Amygdala (tissue), 56 donors: ENCODE measurements at places on chromosomes 12 and 14.

DNA sequence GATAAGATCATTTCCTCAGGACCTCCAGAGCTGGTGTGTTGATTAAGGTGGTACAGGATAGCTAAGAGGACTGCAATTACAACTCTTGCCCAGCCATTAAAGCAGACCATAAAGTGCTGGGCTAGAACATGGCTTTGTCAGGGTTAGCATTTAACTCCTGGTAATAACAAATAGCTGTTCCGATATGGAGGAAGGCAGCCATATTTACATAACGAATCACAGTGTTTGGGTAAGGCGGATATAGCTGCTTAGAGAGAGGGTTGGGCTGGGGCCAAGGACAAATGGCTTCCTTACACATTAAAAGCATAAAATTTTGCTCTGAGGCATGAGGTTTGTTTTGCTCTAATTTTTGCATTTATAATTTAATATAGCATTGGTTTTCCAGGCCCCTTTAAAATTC is 297.7 kb upstream of the DDHD1 start:
- DNase-seq = no peak

DNA sequence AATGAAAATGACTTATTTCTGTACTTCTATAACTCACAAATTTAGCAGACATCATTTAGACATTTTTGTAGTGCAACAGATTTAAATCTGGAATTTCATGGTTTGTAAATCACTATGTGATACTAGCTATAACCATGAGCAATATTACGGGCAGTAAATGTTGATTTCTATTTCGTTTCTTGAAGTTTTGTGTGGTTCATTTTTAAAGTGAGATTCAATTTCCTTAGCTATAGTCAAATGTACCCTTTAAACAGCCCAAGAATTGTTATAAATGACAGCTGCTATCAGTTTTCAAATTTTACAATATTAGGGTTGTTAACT is 30.2 kb downstream of the NUDT4 start:
- no peak for DNase-seq

GRCh38 chr14:64544607-64545312 is 4.2 kb downstream of the HSPA2 start:
- DNase-seq = no peak

DNA sequence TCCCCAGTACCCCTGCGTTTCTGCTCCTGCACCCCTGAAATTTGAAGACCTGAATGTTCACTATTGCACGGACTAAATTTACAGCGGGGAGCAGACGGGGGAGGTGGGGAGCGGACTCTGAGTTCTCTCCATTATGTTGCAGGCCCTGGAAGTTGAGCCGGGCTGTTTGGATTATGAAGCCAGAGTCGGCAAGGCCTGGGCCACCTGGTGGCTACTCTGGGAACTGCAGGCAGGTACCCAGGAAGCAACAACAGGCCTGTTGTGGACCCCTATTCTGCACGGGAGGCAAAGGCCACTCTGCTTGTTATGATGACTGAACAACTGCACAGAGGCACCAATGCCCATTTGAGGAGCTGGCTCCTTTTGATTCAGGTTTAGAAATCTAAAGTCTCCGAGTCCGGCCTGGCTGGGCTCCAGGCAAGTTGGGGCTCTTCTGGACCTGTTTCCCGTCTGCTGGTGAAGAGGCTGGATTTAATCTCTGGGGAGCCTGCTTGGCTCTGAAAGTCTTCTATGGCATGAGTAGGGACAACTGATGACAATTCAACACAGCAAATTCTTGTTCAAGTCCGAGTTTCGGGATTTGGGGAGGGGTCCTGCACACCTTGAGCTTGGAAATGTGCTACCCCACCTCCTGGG is 34.1 kb upstream of the FAM181A start:
- peak; percentile 37 for DNase-seq

DNA sequence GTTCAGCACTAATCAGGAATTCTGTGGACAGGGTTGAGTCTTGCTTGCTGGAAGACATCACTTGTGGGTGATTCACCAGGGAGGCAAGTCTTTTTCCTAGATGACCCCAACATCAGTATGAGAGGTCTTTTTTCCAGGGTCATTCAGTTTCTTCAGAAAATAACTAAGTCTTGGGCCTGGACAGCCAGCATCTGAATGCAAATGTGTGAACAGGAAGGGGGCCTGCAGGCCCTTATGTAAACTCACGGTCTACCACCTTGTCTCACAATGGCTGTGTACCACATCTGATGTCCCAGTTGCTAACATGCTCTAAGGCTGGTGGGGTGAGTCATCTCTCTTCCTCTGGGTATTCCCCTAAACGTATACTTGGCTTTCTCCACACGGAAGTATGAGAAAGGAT is 79.2 kb downstream of the HECTD4 start:
- no peak for DNase-seq

DNA sequence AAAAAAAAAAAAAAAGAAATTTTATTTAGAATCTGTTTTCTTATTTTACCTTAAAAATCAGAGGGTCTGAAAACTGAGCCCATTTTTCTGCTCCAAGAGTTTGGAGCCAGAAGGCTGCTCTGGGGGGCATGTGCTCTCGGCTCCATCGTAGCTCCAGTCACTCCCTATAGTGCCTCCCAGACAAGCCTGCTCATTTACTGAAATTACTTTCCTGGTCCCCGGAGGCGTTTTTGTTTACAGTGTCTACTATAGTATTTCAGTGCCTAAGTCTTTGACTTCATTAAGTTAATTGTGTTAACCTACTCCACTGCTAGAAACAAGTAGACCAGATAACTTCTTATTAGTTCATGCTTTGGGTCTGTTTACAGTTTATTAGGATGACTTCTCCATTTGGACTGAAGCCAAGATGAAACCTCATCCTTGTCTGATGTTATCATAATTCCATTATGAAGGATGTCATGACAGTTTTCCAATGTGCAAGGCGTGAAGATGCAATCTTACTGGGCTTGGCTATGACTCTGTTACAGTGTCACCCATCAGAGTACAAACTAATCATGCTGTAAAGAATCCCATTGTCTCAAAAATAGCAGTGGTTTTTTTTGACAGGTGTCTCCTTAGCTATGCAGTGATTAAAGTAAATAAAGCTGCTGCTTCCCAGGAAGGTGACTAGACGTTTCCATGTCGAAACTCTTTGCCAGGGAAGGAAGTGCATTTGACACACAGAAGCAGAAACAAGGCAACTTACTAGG is 182.3 kb downstream of the TMEM132C start:
- no peak for DNase-seq

GRCh38 chr14:95255487-95255886 is 64.2 kb downstream of the CLMN start:
- no peak for DNase-seq

- no peak for DNase-seq
Observed at GRCh38 chr14:30142216-30142615, 214.6 kb upstream of the PRKD1 start.

DNA sequence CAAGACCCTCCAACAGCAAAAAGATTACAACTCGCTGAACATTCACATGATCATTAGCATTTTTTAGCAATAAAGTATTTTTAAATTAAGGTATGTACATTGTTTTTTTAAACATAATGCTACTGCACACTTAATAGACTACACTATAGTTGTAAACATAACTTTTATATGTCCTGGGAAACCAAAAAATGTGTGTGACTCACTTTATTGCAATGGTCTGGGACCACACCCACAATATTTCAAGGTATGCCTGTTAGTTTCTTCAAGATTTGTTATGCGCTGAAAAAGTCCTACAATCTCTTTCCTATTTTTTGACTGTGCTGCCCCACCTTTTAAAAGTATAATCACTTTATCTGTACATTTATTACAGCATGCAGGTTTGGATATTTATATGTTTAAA is 30.4 kb upstream of the PCNX4 start:
- DNase-seq = no peak

DNA sequence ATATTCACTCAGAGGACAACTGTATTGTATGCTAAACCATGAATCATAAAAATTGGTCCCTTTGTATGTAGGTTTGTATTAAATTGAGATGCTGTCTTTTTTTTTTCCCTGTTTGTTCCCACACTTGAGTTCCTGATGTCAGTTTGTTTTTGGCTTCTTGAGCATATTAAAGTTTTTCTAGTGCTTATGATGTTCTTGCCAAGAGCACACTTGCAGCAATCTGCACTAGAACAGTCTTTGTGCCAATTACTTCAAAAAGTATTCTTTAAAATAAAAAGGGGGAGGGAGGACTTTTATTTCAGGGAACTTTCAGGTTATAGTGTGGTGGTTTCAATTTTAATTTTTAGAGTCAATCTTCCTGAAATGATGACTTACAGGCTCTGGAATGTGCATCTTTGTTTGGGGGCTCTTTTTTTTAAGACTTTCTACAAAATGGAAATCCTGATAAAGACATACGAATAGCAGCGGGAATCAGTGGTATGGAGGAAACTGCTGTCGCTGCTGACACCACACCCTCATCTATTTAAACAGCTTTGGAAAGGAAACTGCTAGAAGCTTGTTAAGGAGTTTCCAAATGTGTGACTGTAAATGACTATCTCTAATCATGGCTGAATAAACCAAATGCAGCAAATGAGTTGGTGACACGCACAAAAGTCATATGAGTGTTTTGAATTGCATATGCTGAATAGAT is 188.6 kb downstream of the EGLN3 start:
- DNase-seq = no peak

DNA sequence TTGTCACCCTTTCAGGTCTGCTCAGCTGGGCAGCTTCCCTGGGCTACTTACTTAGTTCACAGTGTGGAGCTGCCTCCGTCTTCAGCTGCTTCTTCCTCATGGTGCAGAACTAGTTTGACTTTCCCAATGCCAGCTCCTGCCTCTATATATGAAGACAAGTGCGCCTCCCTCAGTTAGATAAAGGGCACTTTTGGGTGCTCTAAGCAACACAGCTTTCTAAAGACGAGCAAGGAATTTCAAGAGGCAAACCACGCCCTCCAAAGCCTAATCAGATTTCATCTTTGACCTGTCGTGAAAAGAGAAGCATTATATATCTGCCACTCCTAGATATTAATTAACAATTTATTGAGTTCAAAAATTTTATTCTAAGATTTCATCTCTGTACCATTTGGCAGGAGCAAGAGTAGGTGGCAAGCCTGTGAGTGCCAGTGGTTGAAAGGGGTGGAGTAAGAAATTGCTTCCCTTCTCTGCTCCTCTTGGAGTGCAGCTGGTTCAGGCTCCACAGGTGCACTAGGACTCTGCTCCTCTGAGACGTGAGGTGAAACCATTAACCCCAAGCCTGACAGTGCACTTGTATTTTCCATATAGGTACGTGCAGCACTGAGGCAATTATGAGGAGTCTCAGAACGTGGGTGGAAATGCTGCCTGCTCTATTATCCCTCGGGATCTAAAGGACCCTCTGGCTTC is 2.1 kb upstream of the SLC11A2 start:
- no peak for DNase-seq

GRCh38 chr14:97382616-97383226 is 585.5 kb downstream of the VRK1 start:
- no peak for DNase-seq

DNA sequence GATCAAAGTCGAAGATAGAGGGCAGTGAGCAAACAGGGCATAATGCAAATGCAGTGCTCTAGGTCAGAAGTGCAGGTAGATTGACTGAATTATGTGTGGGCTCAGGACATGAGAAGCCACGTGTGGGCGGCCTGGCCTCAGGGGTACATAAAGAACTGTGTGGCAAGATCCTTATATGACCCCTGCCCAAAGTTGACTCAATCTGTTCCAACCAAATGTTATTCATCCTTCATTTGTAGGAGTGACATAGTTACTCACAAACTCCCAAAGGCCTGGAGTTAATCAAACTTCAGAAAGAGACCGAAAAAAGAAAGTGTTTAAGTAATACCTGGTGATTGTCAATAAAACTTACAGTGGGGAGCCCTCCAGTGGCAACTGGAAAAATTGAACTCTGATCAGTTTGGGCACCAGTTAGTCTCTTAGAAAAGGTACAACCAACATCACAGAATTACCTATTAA is 150.4 kb upstream of the FAR2 start:
- no peak for DNase-seq

GRCh38 chr14:39451811-39452210 is 19.6 kb upstream of the FBXO33 start:
- no peak for DNase-seq

DNA sequence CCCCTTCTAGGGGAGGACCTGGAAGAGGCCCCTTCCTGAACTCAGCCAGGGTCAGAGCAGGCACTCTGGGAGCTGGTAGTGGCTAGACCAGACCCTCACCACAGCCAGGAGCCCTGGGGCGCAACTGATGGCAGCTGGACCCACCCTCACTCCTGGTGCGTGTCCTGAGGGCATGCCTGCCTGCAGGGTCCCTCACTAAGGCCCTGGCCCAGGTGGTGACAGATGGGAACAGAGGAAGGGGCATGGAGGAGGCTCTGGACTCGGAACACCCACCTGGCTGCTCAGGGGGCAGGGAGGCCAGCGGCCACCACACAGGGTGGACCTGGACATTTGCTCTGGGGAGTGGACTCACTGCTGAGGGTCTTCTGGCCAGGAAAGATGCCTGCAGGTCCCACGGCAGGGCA is 342.2 kb upstream of the SFSWAP start:
- DNase-seq = no peak

- DNase-seq = no peak
Observed at GRCh38 chr12:56241424-56242303, 11.8 kb downstream of the SLC39A5 start.

DNA sequence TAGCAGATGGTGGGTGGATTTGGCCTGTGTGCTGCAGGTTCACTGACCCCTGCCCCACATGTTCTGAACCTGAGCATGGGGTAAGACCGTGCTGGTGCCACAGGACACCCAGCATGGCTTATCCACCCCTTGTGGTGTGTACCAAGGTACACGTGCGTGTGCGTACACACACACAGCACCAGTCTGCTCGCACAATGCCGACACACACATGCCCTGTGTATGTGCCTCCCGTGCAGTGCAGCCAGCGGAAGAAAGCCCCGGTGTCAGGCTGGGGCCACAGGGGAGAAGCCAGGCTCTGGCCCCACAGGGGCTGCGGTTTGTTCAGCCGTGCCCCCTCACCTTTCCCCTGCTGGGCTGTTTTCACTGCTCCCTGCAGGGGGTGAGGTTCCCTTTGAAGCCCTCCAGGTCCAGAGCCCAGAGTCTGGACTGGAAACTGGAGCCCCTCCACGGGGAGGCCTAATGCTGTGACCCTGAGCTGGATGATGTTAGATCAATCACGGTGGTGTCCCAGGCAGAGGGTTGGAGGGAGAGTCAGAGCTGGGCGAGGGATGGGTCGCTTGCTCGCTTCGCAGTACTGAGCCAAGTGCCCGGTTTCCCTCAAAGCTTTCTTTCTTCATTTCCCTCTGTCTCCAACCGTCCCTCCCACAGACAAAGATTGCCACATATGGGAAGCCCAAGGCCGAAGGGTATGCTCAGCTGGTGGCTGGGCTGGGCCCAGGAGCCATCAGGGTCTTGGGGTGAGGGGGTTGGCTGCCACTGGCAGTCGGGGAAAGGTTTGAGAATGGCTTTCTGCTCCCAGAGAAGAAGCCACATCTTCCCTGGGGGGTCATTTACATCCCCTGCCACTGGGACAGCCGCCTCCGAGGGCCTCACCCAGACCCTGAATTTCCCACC is 6.2 kb downstream of the DTX1 start:
- no peak for DNase-seq
